T-helper 22 cell (primary cell): ENCODE measurements at places on chromosomes 5 and 9.

DNA sequence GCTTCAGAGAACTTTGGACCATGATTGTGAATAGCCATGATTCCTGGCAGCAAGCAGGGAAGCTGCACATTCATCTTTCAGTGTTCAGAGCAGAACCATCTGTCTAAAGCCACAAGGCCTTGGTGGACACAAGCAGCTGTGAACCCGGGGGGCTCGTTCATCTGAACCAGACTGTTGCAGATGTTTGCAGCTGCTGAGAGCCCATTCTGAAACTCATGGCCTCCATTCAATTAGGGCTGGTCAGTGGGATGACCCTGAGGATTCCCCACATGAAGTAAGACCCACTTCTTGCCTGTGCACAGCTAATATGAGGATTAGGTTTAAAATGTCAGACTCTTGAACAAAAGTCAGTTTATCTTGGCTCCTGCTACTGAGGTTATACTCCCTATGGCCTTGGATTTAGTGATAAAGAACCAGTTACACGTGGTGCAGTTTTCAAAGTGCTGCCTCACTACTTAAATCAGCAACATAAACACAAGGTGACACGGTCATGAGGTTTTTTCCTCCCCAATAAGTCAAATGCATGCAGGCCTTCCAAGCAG is 109.8 kb upstream of the IFNK start:
- no peak for DNase-seq

DNA sequence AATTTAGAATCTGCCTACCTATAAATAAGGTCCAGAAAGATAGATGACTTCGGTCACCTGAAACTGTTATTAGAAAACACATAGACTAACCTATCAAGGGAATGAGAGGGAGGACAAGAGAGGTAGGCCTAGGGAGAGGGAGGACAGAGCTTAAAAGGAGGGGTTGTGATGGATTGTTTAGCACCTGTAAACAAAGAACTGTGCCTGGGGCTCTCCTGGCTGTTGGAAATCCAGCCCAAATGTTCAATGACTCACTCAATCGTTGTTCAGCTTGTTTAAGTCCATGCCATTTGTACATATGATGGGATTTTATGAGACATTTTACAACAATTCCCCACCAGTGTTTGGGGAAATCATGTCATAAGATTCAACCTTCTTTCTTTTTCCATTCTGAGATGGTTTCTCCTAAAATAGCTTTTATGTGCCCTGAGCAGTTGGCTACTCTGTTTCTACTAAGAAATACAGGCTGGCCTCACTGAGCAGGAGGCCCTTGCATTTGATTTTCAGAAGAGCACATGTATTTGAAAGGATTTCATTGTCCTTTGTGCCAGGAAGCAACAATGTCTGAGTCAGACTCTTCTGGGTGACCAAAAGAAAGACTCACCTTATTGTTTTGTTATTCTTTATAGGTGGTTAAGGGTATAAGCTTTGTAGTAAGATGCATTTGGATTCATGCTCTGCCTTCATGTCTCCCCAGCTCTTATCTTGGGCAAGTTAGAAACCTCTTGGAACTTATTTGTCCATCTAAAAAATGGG is 48.2 kb upstream of the GPR151 start:
- DNase-seq = no peak

GRCh38 chr9:80538976-80539375 is 967.2 kb downstream of the TLE4 start:
- DNase-seq = no peak

DNA sequence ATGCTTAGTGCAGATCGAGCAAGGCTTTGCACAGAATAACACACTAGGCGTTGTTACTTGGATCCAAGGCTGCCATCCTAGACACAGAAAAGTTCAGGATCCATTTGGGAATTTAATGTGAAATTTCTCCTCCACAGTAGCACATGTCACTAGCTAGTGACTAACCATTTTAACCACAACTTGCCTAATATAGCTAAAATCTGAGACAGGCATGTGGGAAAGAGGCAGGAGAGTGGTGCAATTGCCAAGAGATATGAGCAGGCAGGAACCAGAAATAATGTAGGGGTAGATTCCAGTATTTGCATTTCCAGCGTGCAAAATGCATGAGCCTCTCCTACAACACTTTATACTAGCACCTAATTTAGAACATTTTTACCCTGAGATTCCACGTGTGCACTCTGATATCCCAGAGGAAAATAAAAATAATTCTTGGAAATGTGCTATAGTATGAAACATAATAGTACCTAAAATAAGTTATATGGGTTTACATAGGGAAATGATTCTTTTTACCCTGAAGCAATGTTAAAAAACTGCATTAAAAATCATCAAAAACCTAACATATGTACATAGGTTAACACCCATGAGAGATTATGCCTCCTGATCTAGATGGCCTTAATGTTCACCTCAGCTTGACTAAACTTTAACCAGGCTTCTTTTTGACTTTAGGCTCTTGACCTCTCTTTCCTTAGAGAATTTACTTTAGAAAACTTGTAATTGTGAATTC is 1230.6 kb upstream of the NUDT12 start:
- no peak for DNase-seq

DNA sequence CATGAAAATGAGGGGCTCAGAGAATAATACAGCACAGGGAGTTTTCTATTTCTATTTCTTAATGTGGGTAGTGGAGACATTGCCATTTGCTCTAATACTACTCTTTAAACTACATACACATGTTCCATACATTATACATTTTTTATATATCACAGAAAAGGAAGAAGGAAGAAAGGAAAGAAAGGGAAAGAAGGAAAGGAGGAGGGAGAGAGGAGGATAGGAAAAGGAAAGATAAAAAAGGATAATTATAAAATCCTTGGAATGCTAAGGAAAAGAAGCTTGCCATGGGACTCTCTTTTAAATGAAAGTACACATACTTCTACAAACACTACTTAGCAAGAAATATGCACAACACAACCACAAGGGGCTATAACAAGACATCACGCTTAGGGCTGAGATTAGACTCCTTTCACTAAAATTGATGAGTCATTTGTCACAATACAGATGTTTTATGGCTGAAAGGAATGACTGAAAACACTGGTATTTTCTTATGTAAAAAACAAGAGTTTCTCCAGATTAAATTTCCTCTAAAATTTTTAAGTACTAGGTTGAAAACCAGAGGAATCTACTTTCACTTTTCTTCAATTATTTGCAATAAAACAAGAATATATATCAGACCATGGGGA is 219.8 kb downstream of the ARL15 start:
- no peak for DNase-seq

DNA sequence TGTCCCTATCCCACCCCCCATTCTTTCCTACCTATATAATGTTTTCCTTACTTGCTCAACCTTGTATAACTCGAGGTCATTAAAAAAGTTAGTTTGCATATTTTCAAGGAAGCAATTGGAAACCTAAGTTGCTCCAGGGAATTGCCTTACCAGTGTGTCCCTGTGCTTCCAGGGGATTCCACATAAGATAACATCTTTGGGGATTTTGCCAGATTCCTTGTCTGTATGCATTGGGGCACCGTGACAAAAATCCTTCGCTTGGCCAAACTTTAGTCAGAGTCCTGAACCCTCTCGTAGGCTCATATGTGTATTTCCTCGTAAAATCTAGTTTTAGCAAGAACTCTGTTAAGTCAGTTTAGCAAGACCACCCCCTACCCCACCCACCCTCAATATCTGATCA is 14.7 kb upstream of the OSMR start:
- DNase-seq = no peak

DNA sequence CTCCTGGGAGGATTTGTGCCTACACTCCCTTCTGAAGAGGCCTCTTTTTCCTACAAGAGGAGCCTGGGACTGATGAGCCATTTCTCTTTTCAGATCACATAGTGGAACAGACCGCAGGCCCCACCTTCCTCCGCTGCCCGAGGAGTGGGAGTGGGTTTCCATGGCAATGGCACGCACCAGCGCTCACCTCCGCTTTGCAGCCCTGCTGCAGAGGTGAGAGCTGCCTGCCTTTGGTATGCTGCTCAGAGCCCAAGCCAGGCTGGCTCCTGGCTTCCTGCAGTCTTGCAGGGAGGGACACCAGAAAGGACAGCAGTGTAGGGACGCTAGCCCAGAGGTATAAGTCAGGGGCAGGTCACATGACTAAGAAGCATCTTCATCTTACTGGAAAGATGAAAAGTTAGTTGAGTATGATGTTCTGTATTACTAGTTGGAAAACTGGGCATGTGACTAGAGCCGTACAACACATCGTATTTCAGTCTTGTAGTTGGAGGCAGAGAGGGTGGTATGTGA is 12.4 kb downstream of the PTTG1 start:
- DNase-seq = no peak

DNA sequence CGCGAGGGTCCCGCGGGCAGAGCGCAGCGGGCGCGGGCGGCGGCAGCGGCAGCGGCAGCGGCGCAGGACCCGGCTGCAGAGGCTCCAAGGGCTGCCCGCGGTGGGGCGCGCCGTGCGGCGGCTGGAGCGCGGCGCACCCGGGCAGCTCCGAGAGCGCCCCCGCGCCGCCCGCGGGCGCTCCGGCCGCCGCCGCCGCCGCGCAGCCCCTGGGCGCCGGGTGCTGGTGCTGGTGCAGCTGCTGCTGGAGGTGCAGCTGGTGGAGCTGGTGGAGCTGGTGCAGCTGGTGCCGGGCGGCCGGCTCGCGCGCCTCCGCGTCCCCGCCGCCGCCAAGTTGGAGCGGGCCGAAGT is 644 bp downstream of the IER5L start:
- DNase-seq = no peak

GRCh38 chr5:67241326-67241725 is 44.7 kb upstream of the CD180 start:
- DNase-seq = no peak

- no peak for DNase-seq
Observed at GRCh38 chr5:84384604-84385575, at the start of gene EDIL3. EDIL3 (minus strand) TSS chr5:84384880; CDS start chr5:84384374, 506 bp downstream.

DNA sequence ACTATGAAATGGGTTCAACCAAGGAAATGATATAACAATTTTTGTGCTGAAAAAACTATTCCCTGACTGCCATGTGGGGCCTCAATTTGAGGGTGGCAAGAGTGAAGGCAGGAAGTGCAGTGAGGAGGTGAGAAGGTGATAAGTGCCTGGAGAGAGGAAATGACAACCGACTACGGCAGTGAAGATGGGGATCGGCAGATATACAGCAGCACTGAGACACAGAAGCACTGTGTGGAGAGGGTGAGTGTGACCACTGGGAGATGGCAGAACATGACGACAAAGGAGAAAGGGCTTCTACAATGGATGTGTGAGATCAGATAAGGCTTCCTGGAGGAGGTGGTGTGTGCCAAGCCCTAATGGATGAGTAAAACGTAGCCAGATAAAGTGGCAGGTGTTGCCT is 271.8 kb downstream of the TRIM32 start:
- no peak for DNase-seq

GRCh38 chr9:13758936-13759335 is 479.4 kb upstream of the MPDZ start:
- no peak for DNase-seq
